ENCODE measurements at places on chromosomes 12 and 14.

- DNase-seq, result no peak
Observed at GRCh38 chr14:103259801-103260628, 74.0 kb upstream of the EIF5 start.

DNA sequence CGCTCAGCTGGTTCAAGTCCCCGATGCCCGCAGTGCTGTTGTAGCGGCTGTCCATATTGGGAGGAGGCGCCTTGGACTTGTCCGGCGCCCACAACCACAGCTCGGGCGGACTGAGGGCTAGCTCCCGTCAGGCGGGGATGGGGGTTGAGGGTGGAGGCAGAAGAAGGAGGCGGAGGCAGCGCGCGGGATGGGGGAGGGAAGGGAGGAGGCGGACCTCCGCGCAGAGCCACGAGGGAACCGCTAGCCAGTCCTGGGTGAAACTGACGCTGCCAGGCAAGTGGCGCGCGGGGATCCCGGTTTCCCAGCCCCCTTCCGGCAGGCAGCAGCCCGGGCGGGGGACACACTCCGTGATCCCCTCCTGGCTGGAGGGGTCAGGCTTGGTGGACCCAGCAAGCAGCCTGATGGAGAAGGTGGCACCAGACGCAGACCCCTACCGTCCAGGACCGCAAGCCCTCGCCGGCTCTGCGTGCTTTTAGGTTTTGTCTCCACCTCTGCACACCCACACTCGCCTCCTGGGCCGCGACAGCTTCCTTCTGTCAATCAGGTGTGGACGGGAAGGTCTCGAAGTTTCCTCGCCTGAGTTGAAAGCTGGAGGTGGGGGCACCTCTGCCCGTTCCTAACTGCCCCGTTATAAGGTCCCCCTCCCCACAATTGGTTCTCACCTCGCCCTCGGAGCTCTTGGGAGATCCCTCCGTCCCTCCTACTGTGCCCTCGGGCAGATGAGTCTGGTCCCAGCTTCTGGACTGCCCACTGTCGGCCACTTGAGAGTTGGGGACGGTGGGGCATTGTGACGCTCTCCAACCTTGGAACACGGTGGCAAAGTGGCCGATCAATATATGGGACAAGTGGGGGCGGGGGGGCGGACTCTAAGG is at the start of gene CPNE8:
Gene CPNE8, minus strand, starts transcription at position 112 of the 872 bp plus-strand sequence. Its CDS starts 57 bp downstream, at position 55.
- DNase-seq, result no peak

- DNase-seq, result no peak
Observed at GRCh38 chr12:7403466-7403865, 40.5 kb downstream of the CD163L1 start.

- DNase-seq, result no peak
Observed at GRCh38 chr12:124401704-124402221, 106.9 kb downstream of the RFLNA start.

GRCh38 chr12:11656550-11656949 is 7.1 kb downstream of the ETV6 start:
- DNase-seq, result no peak

Measured in retinal pigment epithelial cell (primary cell).